Breast epithelium (tissue), 4 donors: ENCODE measurements at places on chromosomes 5 and 9.

DNA sequence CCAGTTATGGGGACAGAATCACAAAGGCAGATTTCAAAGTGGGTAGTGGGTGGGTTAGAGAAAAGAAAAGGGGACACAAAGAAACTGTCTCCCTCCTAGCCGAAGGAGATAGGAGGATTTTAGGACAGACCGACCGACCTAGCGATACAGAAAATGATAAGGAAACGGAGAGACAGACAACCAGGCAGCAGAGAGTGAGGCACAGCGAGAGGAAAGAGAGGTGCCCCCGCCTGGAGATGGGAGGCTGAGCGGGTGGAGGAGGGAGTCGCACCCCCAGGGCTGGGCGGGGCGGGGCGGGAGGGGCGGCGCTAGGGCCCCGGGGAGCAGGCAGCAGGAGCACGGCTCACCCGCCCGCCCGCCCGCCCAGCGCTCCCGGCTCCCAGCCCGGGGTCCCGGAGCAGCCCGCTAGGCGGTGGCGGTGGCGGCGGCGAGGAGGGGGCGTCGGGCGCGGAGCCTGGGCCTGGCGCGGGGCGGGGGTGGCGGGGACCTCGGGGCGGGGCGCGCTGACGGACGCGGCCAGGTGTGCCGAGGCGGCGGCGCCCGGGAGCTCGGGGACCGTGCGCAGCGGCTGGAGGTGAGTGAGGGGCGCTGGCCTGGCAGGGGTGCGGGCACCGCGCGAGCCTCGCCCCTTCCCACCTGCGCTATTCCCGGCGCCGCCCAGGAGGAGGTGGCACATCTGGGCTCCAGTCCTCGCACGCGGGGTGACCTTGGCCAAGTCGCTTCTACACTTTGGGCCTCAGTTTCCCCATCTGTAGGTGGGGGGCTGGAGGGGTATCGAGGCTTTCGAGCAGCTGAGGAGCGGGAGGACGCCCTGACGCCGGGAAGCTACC lies 15.9 kb upstream of the SYNPO start:
- DNase-seq = no peak

GRCh38 chr9:130042406-130042884 lies 544 bp downstream of the FNBP1 start:
- DNase-seq = no peak

- DNase-seq = no peak
These were observed 232.2 kb downstream of the GABRG2 start for GRCh38 chr5:162299793-162300192.

DNA sequence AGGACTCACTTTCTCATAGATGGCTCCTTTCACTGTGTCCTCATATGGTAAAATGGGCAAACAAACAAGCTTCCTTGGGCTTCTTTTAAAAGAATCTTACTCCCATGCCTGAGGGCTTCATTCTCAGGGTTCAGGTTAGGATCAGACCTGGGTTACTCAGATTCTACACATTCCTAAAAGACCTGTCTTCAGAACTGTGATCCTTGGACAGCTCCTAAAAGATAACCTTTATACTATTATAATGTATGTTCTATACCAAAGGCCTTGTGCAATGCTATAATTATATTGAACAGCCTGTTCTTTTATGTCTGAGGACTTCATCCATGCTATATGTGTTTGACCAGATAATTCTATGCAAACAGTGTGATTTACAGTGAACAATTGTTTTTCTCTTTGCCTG lies 264.4 kb upstream of the CDH10 start:
- DNase-seq = no peak

DNA sequence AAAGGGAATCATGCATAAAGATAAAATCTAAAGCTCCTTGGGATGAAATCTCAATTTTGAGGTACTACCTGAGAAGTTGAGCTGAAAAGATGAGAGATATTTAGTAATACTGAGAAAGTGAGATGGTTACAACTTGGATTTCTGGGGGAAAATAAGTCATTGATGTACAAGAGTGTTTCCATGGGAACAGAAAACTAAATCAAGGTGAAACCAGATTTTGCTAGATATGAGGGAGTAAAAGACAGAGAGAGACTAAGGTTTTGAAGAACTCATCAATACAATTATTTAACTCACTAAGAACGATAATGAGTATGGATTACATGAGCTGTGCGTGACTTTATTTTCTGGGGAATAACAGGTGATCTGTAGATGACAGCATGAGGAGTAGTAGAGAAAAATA lies 10.2 kb upstream of the ST8SIA4 start:
- DNase-seq = no peak

DNA sequence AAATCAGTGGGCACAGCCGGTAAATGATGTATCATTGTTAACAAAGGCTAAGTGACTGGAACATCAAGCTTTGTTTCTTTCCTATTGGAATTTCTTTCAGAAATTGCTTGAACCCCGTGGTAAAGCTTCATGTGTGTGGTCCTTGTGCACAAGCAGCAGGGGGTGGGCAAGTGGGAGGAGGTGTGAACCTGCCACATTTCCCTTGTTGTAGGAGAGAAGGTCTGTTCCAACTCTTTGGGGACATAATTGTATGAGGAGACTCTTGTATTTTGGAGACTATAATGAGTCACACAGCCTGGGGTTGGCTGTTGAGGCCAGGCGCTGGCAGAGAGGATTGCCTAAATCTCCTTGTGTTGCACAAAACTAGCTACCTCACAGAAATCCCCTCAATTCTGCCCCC lies 620.5 kb downstream of the IRX1 start:
- no peak for DNase-seq

DNA sequence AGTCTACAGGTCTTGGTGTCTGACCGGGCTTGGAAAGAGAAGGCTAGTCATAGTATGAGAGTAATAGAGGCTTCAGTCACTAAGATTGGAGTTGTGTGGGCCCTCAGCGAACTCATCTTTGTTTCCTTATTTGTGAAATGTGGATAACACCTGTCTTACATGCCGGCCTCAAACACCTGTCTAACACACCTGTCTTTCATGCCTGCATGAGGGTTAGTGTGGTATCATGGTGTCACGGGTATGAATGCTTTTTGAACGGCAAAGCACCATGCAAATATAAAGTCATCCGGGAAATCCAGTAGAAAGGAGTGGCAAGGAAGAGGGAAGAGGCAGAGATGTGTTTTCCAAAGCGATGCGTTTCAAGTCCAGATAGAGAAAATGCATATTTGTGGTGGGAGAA lies 25.5 kb downstream of the GRAMD2B start:
- no peak for DNase-seq
